ENCODE measurements at places on chromosomes 2 and 18. TPM values are rescaled to one million over a fixed set of nuclear protein-coding genes. Genes with fewer than 3 reads are reported as not detected.
A peak's percentile ranks its signal among the peaks of the same experiment; 100 is the strongest.

GRCh38 chr2:54052825-54053718, 62.3 kb upstream of the ACYP2 start:
- DNase-seq, result no peak
- H3K27me3 ChIP-seq, result no peaks in the 10 kb centered on the region
- H3K4me3 ChIP-seq, result no peak overlapping the region

The TGFA gene
- 0.44 TPM for total RNA-seq

GRCh38 chr2:7595206-7595605, 678.0 kb downstream of the RNF144A start:
- no peaks in the 10 kb centered on the region for H3K36me3 ChIP-seq

DNA sequence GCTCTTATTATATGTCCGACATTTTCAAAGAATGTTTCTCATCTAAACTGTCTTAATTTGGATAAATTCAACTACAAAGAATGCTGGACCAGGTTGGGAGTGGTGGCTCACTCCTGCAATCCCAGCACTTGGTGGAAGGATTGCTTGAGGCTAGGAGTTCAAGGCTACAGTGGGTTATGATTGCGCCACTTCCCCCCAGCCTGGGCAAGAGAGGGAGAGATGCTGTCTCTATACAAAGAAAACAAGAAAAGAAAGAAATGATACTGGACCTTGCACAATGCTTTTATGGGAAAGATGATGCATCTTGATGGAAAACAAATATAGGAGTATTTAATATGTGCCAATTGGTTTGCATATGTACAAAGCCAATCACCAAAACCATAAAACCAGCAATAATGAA, 296.7 kb downstream of the LPIN1 start:
- no peak overlapping the region for H3K4me3 ChIP-seq
- H3K27me3 ChIP-seq, result no peaks in the 10 kb centered on the region
- H3K4me1 ChIP-seq, result peaks cover 11% of the 10 kb centered on the region
- no peaks in the 10 kb centered on the region for H3K36me3 ChIP-seq
- DNase-seq, result no peak

The CDCA7 gene
- total RNA-seq, result 7.8 TPM

- H3K27me3 ChIP-seq, result no peaks in the 10 kb centered on the region
- H3K27ac ChIP-seq, result no peak overlapping the region
- DNase-seq, result no peak
- H3K36me3 ChIP-seq, result no peaks in the 10 kb centered on the region
Observed at GRCh38 chr2:71767663-71768062, 314.3 kb downstream of the DYSF start.

DNA sequence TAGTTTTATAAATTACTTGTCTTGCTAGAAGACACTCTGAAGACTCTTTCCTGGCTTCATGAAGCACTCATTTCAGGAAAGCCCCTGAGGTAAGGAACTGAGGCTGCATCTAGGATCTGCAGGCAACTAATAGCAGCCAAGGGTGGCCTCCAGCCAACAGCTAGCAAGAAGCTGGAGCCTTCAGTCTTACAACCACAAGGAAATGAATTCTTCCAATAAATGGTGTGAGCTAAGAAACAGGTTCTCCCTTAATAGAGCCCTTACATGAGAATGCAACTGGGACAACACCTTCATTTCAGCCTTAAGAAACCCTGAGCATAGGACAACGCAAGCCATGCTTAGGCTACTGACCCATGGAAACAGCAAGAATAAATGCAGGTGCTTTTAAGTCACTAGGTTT, 254.6 kb upstream of the RBBP8 start:
- no peaks in the 10 kb centered on the region for H3K27me3 ChIP-seq
- peak; percentile 45 for DNase-seq
- H3K27ac ChIP-seq, result no peak overlapping the region
- no peak overlapping the region for H3K4me3 ChIP-seq
- H3K36me3 ChIP-seq, result no peaks in the 10 kb centered on the region
- H3K4me1 ChIP-seq, result no peaks in the 10 kb centered on the region

- DNase-seq, result no peak
- no peak overlapping the region for H3K4me3 ChIP-seq
- H3K27ac ChIP-seq, result no peak overlapping the region
- no peaks in the 10 kb centered on the region for H3K4me1 ChIP-seq
Observed at GRCh38 chr18:22490429-22490846, 72.7 kb upstream of the CTAGE1 start.

DNA sequence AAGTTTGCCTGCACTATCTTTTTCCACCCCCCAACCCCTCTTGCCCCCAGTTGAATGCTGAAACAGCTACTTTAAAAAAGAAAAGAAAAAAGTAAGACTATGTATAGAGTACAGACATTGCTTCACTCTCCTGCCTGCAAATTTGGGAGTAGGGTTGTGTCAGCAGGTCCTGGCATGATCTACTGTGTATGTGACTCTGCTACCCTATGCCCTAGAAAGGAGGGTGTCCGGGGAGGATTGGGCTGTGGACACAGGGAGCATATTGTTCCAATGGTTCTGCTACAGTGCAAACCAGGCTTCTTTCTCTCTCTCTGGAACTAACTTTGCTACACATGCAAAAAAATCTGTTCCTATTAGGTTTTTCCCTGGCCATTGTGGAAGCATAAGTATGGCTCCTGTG, 9.9 kb upstream of the ZEB2 start:
- H3K36me3 ChIP-seq, result no peaks in the 10 kb centered on the region
- H3K4me1 ChIP-seq, result peaks cover 3% of the 10 kb centered on the region
- H3K27ac ChIP-seq, result no peak overlapping the region

The ANKRD30BL gene
- 0.22 TPM for total RNA-seq

The PLA2R1 gene
- 3.8 TPM for total RNA-seq

The KCNS3 gene
- 6.6 TPM for total RNA-seq

DNA sequence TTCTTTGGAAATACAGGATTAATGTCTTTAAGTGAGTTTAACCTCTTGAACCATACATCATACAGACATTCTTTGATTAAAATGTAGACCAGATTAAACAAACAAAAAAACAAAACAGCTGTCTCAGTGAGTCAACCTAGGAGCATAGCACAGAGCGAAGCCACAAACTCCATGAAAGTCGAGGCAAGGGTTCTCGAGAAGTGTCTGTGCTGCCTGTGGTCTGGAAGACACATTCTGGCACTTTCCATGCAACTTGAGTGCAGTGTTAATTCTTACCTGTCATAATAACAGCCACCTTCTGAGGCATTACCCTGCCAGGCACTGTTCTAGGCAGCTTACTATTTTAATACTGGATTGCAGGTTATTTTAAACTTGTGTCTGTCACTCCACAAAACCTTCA, 435.5 kb upstream of the MMADHC start:
- no peaks in the 10 kb centered on the region for H3K36me3 ChIP-seq
- no peak overlapping the region for H3K4me3 ChIP-seq
- no peaks in the 10 kb centered on the region for H3K27me3 ChIP-seq
- DNase-seq, result no peak

The CDK15 gene
- total RNA-seq, result 1.1 TPM

The TSPYL6 gene
- 0.04 TPM for total RNA-seq

The VIT gene
- total RNA-seq, result 9.6 TPM

The RNPEPL1 gene
- total RNA-seq, result 13.6 TPM

The IL36B gene
- total RNA-seq, result not detected

DNA sequence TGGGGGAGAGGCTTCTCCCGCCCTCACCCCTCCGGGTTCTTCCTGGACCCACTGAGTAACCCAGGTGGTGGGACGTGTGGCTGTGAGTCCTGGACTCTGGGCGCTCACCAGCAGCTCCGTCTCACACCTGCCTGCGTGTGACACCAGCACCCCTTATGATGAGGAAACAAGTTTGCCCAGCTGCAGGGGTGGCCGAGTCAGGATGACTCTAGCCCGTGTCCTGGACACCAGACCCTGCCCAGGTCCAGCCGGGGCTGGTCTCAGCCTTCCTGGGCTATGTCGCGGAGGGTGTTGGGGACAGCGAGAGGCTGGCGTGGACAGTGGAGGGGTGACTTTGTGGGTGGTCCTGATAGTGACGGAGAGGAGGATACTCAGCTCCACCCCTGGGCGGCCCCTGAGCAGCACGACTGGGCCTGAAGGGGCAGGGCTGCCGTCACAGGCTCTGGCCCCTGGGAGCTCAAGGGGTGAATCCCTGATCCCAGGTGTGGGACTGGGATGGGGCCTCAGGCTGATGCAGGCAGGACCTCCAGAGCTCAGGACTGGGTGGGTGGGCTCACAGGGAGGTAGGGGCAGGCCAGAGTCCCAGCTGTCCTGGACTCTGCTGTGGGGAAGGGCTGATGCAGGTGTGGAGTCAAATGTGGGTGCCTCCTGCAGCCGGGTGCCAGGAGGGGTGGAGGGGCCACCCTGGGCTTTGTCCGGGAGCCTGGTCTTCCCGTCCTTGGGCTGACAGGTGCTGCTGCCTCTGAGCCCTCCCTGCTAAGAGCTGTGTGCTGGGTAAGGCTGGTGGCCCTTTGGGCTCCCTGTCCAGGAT, 3.7 kb downstream of the GPR35 start:
- H3K4me3 ChIP-seq, result no peak overlapping the region
- H3K4me1 ChIP-seq, result peaks cover 7% of the 10 kb centered on the region
- H3K36me3 ChIP-seq, result no peaks in the 10 kb centered on the region
- no peak overlapping the region for H3K27ac ChIP-seq
- no peaks in the 10 kb centered on the region for H3K27me3 ChIP-seq

The LOXHD1 gene
- total RNA-seq, result 1.3 TPM
